Activated CD8-positive, alpha-beta T cell treated with anti-CD3 and anti-CD28 coated beads for 36 hours (primary cell): ENCODE measurements at places on chromosomes 16 and 17. TPM values are rescaled to one million over a fixed set of nuclear protein-coding genes. Genes with fewer than 3 reads are reported as not detected.

RANBP10 gene
- total RNA-seq = 15.9 TPM

PLD6 gene
- total RNA-seq = 6.2 TPM

DNA sequence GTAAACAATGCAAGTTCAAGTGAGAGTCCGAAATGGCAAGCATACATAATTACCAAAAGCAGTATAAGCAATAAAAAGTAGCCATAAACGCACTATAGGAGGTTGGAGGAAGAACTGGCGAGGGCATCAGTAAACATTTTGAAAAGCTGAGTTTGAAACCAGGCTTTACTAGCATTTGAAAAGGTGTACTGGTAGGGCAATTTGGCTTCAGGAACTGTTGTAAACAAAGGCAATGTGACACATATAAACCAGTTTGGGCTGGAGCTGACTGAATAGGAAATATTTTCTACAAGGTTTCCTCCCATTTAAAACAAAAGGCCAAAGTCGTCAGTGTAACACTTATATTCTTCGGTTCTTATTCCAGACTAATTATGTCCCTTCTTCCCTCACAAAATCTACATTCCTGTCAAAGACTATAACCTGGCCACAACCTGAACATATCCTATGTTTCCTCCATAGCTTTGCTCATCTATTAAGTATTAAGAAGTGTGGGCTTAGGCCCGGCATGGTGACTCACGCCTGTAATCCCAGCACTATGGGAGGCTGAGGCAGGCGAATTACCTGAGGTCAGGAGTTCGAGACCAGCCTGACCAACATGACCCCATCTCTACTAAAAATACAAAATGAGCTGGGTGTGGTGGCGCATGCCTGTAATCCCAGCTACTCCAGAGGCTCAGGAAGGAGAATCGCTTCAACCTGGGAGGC, 7.8 kb downstream of the CBX1 start:
- DNase-seq = no peak

DNA sequence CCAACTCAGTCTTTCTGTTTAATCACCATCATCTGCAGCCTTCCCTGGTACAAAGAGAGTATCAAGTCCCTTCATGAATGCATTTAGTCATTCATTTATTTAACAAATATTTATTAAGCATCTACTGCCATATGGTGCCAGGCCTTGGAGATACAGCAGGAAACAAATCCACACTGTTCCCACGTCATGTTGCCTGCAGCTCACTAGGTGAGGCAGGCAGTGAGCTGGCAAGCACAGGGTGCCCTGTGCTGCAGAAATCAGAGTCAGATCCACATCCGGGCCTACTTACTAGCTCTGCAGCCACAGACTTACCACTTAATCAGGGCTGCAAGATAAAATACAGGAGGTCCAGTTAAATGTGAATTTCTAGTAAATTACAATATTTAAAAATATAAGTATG, 38.5 kb upstream of the CES5A start:
- DNase-seq = no peak

- no peak for DNase-seq
These were observed 14.0 kb downstream of the MYO1D start for GRCh38 chr17:32862940-32863339.

GRCh38 chr17:72353502-72353901, 232.7 kb downstream of the SOX9 start:
- no peak for DNase-seq

- no peak for DNase-seq
These were observed 8.2 kb upstream of the SEC14L1 start for GRCh38 chr17:77132411-77133086.
